ENCODE measurements at places on chromosomes 16 and 17. TPM values are rescaled to one million over a fixed set of nuclear protein-coding genes. Genes with fewer than 3 reads are reported as not detected.
A peak's percentile ranks its signal among the peaks of the same experiment; 100 is the strongest.

DNA sequence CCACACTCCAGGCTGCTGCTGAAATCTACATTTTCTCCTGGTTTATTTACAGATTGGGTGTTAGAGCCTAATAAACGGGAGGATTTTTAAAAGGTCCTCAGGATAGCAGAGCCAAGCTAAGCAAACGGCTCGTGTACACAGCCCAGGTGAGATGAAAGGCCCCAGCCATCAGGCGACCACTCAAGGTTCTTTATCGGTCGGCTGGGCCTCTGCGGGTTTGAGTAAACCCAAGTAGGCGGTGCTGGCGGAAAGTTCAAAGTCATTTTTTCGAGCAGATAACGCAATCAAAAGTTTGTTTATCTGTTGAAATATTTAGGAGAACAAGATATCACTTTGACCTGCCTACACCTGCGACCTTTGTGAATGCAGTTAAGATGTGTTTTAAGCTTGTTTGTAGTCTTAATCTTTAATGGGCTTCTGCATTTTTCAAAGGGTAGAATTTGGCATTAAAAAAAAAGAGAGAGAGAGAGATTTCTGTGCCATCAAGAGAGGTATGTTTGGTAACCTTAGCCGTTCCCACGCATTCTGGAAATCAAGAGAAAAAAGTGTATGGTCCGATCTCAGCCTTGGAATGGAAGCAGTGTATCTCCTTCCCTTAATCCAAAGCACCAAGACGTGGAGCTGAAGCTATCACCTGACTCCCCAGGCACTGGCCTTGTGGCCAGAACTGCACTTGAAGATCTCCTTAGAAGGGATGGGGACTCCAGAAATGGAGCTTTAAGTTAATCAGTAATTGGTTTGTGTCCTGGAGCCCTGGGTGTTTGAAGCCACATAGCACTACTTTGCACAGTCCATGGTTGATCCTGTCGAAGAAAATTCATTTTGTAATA is 301.7 kb upstream of the IRX5 start:
- DNase-seq = no peak

DNA sequence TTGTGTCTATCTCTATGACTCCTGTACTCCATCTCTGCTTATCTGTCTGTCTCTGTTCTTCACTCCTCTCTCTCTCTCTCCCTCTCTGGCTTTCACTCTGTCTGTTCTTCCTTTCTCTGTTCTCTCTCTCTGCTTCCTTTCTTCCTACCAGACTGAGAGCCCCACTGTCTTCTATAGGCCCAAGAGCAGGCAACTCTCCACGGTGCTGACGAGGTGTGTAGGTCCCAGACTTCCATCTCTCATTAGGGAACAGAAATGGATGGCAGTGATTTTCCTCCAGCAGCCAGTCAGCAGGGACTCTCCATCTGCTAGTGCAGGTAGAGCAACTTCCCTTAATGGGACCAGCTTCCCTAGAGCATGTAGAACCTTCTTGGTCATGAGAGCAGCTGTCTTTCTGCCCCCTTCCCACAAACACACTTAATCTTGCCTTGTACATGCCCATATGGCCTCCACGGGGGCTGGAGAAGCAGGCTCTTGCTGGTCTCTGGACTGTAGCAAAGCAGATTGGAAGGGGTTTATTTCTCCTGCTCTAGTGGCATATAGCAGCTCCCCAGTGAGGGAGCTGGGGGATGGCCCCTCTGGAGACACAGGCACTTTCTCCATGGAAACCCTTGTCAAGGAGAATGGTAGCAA is 47.8 kb upstream of the NLRP1 start:
- DNase-seq = no peak

DNA sequence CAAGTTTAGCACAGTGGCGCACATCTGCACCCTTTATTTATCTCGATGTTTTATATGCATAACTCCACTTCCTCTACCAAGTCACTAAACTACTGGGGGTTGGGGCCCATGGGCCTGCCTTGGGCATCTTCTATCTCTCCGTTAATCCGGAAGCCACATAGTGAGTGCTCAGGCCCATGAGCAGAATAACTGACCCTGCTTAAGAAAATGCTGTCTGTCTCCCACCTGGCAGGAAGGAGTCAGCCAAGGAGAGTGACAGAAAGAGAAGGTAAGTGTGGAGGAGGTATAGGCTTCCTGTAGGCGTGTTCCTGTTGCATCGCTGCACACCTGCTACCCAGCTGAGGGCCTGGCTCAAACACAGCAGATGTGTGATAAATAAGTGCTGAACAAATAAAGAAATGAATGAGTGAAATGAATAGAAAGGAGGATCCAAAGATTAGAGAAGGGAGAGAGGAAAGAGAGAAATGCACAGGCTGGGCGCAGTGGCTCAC is 320.1 kb downstream of the SLC39A11 start:
- no peak for DNase-seq

GRCh38 chr16:15948532-15949209 is 745 bp upstream of the ABCC1 start:
- no peak for DNase-seq

DNA sequence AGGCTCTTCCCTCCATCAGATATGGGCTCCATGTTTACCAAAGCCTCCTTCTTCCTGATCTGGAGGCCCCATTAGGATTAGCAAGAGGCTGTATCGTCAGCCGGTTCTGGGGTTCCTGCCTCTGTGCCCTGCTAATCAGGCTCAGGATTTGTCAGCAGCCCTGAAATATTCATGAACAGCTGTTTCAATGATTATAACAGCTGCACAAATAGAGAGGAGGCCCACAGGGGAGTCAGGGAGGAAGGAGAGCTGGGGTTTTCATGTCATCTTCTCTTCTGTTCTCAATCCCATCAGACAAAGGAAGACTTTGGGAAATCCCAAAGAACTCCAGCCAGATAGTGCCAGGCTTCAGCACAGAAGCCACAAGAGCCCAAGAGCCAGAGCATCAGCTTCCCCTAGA is 72.3 kb upstream of the MMP2 start:
- DNase-seq = no peak

DNA sequence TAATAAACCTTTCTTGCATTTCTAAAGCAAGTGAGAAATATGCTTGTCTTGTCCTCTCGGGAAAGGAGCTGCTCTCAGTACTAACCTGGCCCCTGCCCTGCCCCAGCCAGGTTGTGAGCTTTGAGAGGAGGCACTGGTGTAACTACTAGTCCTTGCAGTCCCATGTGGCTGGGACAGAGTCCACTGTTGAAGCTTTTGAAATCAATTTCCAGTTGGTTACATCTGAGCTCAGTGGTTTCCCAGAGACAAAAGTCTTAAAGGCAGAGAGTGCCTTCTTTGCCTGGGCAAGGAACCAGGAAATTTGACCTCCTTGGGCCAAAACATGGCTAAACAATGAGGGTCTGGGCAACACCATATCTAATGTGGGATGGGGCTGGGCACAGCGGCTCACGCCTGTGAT is 48.7 kb downstream of the GSG1L start:
- DNase-seq = no peak

DNA sequence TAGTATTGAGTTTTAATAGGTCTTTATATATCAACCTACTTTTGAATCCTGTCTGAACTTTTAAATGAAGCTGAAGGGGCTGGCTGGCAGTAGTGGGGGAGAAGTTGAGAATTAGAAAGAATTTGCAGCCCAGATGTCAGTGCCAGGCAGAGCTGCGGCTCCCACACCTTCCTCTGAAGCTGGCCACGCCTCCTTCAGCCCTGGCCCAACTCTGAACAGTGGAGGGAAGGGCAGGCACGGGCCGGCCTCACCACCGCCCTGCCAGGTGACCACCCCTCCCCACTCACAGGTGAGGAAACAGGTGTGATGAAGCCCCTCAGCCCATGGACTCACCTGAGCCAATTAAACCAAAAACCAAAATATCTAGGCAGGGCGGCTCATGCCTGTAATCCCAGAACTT is 87.0 kb downstream of the MGAT5B start:
- DNase-seq = no peak

WNT9B gene
- total RNA-seq = not detected

DNA sequence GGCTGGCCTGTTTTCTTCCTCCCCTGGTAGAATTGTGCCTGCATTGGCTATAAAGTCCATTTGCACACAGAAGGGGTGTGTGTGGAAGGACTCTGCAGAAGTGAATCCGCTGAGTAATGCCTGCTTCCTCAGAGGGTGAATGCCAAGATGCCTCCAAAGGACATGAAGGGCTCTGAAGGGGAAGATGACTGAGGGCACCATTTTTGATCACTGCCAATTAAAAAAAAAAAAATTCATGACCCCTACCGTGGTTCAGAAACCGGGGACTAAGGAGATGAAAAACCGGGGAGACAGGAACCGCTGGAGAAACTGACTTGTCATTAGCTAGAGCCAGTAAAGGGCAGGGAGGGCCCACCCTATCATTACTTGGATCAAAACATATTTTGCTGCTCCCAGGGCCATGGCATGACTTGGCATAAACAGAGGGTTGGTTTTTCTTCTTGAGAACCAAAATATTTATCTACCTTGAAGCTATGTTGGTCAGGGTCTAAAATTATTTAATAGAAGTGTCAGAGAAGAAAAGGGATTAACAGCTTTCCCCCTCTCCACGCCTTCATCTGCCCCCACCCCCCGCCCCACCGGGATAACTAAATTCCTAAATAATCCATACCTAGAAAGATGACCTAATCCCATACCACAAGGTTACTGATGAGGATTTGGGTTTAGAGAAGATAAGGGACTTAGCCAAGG is 3.6 kb upstream of the USP7 start:
- DNase-seq = no peak

TLCD3B gene
- total RNA-seq = 5.5 TPM

NLRC3 gene
- total RNA-seq = 97.4 TPM

GRCh38 chr17:64146418-64147109 is 16.6 kb upstream of the ERN1 start:
- DNase-seq = no peak

ZC3H7A gene
- 82.5 TPM for total RNA-seq

DNA sequence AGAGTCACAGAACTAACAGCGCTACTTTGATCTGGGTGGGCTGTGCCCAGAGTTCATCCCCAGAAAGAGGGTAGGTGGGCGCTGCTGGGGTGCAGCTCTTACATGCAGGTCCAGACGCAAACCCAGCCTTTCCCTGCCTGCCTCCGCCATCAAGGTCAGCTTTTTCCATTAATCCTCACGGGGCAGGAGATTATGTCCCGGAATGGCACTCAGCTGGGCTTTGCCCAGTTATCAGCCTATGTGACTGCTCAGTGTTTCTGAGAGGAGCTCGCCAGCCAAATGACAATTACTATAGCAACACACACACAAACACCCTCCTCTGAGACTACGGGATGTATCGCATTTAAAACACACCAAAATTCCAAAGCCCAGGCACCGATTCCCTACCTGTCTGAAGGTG is 20.1 kb downstream of the GLYR1 start:
- DNase-seq = no peak

- DNase-seq = no peak
Observed at GRCh38 chr16:57690782-57691471, 3.7 kb upstream of the DRC7 start.

- no peak for DNase-seq
Observed at GRCh38 chr17:37671028-37671823, 28.0 kb upstream of the DDX52 start.

DNA sequence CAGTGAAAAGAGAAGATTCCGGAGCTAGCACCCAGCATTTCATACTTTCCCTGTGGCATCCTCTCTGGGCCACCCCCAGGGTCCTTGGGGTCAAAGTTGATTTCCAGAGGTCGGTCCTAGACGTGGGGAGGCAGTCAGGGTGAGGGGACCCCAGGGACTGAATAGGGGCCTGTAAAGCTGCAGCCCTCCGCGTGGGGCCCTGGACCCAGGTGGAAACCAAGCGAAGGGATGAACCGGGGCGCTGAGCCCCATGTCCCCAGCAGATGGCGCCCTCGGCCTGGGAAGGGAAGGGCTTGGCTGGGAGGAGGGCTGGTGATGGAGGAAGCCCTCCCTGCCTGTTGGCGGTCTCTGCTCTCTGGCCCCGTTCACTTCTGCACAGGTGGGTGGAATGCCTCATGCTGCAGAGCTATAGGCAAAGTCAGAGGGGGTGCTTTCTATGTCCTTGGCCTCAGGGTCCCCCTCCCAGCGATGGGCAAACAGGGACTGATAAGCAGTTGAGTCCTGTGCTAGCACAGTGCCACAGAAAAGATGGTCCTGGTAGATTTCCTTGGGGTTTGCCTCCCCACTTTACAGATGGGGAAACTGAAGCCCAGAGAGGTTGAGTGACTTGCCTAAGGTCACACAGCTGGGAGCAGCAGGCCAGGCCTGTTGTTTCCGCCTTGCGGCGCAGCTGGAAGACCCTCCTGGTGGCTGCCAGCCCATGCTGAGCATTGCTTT is 163.4 kb upstream of the CIBAR2 start:
- peak; percentile 86 for DNase-seq

EIF3C gene
- 287 TPM for total RNA-seq

POLR2C gene
- total RNA-seq = 61.1 TPM

GRCh38 chr16:55989569-55989907 is 114.4 kb upstream of the CES5A start:
- DNase-seq = no peak

DNA sequence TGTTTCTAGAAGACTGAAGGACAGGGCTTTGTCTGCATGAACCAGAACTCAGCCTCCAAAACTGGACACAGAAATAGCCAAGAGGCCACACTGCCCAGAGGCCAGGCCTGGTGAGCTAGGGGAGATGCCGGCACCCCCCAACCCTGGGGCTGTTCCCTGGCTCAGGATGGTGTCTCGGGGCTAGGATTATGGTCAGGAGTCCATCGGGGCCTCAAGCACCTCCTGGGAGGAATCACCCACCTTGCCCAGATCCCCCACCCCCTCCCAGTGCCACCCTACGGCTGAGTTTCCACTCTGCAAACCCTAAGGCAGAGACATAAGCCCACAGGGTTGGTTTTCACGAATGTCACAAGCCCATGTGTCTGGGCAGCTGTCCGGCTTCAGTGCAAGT is 37.2 kb downstream of the SLC7A5 start:
- no peak for DNase-seq

RASD1 gene
- 2.3 TPM for total RNA-seq

- DNase-seq = peak; percentile 86
Observed at GRCh38 chr16:3020247-3020603, at the start of gene TNFRSF12A. TNFRSF12A (plus strand) TSS chr16:3020368; CDS start chr16:3020398, 30 bp downstream.

TAT gene
- total RNA-seq = not detected

SP6 gene
- total RNA-seq = 0.09 TPM

DNA sequence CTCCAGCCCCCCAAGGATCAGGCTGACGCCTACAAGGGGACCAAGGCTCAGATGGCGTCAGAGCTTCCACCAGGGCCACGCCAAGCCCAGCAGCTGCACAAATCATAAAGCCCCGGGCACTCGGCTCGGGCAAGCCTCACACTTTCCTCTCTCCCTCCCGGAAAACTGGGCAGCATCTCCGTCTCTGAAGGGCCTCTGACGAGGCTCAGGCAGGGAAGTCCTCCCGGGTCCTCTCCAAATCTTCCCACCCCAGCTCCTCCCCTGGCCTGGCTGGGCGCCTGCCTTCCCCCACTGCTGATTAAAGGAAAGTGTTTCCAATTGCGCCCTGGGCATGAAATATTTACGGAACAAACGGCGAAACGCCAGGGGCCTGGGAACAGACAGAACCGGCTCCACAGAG is 38.5 kb downstream of the PIEZO1 start:
- DNase-seq = no peak

DNA sequence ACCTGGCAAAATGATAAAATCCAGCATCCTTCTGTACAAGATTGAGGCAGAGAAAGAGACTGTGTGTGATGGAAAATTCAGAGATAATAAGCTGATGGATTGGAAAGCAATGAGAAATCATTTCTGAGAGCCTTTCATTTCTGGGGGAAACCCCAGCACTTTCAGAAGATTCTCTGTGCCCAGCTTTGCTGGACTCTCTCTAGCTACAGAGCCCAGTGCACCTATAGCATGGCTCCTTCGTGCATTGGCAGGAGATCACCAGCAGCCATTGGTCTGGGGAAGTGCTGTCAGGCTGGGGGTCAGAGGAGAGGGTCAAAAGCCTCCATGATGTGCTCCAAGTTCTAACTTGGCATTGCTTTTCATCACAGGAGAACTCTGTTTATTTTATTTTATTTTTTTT is 259.9 kb downstream of the SOX9 start:
- no peak for DNase-seq

GRCh38 chr17:49901460-49902331 is 53.8 kb upstream of the TAC4 start:
- no peak for DNase-seq
